ENCODE measurements at places on chromosomes 12 and 14.

DNA sequence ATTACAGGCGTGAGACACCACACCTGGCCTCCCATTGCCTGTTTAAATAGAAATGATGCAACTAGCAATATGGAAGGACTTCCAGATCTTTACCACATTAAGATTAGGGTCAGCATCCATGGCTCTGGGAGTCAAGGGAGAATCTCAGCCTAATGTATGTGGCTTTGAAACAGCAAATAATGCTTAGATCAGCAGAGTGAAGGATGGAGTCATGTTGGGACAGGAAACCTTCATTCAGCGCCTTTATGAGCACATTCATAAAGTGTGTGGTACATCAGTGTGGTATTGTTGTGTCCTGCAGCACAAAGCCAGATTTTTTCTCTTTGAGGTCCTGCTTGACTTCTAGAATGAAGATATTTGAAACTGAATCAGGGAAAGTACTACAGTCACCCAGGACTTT is 15.3 kb upstream of the SPSB2 start:
- no peak for DNase-seq

GRCh38 chr14:70671652-70672644 is 30.2 kb downstream of the TTC9 start:
- no peak for DNase-seq

GRCh38 chr14:35287431-35288013 is 4.7 kb upstream of the PSMA6 start:
- peak; percentile 6 for DNase-seq

DNA sequence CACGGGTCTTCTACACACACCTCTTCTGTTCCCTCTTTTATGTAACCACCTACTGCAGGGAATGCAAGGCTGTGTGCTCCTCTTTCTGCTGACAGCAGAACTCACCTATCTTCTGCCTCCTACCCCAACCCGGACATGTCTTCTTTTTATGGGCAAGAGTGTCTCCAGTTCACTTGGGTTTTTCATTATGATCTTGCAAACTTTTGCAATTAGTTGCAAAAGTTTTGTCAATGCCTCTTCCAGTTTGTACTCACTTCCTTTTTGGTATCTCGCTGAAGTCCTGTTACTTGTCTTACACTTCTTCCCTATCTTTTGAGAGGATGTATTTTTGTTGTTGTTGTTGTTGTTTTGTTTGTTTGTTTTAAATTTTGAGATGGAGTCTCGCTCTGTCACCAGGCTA is 50.6 kb downstream of the DRAM1 start:
- DNase-seq, result no peak

- DNase-seq, result no peak
Measured at GRCh38 chr14:61266891-61267740, 14.0 kb downstream of the TMEM30B start.

DNA sequence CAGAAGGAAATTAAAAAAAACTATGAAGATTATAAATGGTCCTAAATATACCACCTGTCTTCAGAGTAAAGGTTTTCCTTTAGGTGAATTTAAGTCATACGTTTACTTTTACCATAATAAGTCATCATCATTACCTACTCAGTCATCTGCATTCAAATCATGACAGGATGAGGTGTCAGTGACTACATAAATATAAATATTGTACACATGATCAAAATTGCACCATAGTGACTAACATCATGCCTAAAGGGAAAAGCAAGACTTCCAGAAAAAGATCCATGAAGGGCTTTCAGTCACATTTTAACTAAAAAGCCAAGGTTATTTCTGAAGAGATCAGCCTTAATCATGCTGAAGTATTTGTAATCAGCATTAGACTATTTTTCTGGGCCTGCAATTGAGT is 759.9 kb upstream of the FLRT2 start:
- no peak for DNase-seq

DNA sequence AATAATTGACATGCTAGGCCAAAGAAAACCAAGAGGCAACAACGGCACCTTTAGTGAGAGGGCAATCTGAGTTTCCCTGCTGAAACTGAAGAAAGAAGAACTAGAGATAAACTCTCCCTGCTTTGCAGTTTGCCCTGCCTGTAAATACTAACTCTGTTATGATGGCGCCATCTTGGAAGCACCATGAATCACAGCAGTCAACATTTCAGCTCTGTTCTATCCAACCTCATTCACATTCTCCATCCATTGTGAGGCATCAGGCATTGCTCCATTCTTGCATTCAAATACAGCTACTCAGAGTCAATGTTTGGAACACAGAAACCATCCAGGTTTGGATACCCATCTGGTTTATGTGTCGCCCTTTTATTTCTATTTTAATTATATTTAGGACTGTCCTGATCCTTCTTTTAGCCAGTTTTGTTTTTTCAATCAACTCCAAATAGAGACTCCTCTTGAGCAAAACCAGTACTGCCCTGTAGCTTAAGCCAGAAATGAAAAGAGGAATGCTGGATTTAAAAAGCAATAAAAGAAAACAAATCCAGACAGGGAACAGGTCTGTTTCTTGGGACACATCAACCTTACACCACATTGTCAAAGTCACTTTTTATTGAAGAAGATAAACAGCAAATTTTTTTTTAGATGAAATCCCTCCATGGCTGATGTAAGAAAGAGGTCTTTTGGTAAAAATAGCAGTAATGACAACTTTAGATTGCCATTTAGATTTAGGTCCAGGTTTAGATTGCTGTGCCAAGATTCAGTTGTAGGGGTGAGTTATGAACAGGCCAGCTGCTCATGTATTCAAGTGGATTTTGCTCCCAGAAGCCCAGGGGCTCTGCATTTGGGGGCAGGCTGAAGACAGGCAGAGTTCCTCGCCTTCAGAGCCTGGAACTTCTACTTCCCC is 33.3 kb upstream of the PPM1A start:
- DNase-seq, result no peak

DNA sequence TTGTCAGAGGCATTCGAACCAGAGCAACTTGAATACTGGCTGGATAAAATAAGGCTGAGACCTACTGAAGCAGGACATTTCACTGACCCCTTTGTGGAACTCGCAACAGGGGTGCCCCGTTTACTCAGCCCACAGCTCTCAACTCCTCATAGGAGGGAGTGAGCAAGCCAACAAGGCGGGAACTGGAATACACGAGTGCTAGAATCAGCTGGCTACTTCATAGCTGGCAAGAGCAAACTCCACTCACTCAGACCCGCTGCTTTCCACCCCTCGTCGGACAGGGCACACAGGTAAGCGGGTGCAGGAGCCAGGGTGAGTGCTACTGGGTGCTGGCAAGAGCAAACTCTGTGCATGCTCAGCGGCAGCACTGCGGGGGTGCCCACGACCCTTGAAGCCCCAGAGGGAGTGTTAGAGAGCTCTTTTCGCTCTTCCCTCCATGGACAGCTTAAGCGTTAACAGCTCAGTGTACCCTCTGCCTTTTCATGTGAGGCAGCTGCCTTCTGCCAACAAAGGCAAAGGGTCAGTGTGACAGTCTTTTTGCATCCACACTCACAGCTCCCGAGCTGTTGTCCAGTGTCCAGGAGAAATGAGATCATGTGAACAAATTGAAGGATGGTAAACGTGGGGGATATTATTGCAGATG is 15.7 kb downstream of the CAPZA3 start:
- DNase-seq, result no peak

DNA sequence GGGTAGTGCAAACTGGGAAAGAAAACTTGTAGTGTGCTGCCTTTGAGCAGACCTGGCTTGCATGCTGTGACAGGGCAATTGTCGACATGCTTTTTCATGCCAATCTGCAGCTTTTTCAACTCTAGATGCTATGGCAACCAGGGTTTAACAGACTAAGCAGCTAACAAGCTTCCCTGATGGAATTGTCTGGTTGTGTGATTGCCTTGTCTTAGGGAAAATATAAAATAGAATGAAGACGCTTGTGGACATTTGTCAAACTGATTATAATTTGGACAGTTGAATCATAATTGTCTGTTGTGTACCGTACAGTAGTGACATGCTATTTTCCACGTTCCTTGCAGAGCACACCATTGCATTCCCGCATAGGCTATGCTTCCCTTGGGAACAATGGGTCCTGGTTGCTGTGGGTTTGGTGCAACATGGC is 113.0 kb downstream of the FOXG1 start:
- no peak for DNase-seq

GRCh38 chr12:49019120-49019430 is 499 bp upstream of the PRKAG1 start:
- no peak for DNase-seq

- DNase-seq, result no peak
Measured at GRCh38 chr12:2192231-2192630, 139.4 kb downstream of the CACNA1C start.

GRCh38 chr14:56378475-56378877 is 201.1 kb upstream of the TMEM260 start:
- no peak for DNase-seq

DNA sequence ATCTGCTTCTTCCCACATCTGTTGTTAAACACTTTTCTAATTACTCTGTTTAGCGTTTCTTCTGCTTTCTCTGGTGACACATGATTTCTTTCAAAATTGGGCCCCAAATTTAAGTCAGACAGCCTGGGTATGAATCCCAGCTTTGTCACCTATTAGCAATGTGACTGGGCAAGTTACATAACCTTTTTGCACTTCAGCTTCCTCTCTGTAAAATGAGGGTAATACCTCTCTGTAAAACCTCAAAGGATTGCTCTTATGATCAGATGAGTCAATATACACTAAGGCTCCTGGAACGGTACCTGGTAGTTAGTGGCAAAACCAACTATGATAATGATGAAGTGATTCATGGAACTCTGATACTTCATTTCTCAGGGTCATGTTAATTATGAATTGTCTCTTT is 33.0 kb downstream of the E2F7 start:
- DNase-seq, result no peak

DNA sequence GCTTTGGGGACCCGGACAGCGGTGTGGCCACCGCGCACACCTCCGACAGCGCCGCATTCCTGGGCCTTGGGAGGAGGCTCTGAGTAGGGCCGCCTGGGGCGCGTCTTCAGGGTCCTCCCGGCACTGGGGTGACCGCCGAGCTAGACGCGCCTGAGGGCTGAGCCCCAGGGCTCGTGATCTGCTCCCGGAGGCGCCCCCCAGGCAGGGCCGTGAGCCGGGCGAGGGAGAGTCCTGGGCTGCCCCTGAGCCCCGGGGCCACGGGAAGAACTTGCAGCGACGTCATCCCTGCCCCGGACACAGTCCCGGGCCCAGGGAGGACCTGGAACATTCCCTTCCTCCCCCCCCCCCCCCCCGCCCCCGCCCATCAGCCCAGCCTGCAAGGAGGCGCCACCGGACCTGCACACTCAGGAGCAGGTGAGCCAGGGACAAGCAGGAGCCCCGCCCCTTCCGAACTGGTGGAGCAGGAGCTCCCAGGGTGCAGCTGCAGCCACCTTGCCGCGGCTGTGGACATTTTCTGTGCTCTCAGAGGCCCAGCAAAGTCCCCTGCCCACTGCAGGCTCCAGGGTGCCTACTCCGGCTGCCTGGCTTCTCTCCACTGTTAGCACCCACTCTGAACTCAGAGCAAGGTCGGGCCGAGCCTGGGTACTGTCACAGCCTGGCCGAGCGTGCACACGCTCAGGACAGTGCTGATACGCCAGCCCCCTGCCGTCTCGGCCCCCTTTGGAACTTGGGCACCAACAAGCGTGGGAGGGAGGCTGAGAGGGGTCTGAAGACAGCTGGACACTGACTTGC is 50.7 kb downstream of the A2M start:
- no peak for DNase-seq

All from CD8-positive, alpha-beta memory T cell (primary cell).